Stimulated activated CD8-positive, alpha-beta memory T cell treated with anti-CD3 and anti-CD28 coated beads, Interleukin-4, amount 100 ng/mL, for 4 hours (primary cell): ENCODE measurements at places on chromosomes 2 and 18.

- DNase-seq, result no peak
Measured at GRCh38 chr18:67485655-67486054, 30.9 kb downstream of the DSEL start.

- DNase-seq, result no peak
Measured at GRCh38 chr2:60441800-60442199, 111.7 kb downstream of the BCL11A start.

DNA sequence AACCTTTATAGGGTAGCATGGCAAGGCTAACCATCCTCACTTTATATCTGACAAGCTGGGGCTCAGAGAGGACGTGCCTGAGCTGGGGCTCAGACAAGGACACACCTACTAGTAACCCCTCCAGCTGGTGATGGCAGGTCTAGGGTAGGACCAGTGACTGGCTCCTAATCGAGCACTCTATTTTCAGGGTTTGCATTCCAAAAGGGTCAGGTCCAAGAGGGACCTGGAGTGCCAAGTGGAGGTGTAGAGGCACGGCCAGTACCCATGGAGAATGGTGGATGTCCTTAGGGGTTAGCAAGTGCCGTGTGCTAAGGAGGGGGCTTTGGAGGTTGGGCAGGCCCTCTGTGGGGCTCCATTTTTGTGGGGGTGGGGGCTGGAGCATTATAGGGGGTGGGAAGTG, 1.2 kb upstream of the DES start:
- no peak for DNase-seq

DNA sequence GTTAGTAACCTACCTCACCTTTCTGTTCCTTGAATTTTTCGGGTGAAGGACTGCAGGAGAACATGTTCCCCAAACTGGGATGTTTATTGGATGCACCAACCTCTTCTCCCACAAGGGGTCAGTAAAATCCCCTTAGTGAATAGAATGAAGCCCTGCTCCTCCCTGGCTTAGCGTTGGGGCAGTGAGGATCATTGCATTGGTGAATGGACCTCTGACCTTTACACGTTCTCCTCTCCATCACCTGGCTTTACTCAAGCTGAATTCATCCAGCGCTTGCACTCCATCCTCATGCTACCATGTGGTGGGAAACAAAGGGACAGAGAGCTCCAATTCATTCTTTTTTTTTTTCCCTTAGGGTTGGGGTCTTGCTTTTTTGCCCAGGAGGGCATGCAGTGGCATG, 157.2 kb downstream of the MIB1 start:
- no peak for DNase-seq

DNA sequence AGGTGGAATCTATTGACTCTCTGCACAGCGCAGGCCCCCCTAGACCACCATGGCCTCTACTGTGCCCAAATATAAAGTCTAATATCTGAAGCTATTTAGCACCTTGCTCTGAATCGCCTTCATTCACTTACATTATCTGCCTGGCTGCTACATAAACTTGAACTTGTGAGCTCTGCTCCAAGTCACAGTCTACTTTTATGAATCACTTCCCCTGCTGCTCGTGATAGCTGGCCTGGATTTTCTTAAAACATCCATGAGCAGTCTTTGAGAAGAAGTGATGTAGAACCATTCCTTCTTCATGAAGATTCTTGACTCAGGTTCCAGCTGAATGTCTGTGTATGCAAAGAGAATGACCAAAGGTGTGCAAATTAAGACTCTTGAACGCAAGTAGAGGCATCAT, 359.5 kb downstream of the RND3 start:
- DNase-seq, result no peak

- no peak for DNase-seq
Measured at GRCh38 chr18:48889115-48889941, 61.4 kb downstream of the SMAD7 start.

DNA sequence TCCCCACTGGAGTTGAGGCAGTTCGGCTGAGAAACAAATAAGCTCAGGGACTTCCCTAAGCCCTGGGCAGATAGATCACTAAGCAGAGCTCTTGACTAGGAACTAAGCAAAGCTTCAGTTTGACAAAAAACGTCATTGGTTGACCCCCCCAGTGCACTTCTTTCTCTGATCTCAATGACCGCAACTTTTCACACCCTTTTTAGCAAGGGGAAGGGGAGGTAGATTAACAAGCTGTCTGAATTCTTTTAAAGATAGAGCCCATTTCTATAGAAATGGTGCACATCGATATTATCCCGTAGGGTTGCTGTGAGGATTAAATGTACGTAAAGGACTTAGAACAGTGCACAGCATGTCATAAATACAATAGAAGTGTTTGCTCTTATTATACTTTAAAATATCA, 42.5 kb downstream of the PIEZO2 start:
- no peak for DNase-seq

DNA sequence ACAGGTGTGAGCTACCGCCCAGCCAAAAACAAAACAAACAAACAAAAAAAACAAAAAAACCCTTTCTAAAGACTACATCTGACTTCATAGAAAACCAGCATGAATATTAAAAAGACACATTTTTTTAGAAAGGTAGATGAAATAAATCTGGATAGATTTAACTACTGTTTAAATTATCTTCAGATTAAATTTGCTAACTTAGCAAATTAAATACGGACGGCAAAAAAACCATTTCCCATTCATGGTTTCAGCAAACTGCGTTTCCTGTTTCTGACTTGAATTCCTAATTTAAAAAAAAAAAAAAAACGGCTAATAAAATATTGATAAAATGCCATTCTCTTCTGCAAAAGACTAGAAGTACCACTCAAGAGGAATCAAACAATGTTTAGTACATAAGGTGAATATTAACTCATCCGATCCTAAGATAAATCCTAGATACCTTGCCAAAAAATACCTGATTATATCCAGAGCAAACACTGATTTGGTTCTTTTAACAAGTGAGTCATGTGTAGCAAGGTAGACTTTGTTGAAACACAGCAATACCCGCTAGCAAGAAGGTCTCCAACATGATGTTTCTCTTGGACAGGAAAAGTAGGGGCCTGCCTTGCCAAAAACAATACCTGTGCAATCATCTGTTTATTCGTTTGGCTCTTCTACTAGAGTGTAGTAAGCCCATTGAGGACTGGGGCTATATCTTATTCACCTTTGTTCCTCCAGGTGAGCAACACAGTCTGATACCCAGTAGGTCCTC, 96.2 kb downstream of the BARD1 start:
- DNase-seq, result no peak

GRCh38 chr2:108949316-108950239, 39.4 kb downstream of the EDAR start:
- DNase-seq, result no peak

DNA sequence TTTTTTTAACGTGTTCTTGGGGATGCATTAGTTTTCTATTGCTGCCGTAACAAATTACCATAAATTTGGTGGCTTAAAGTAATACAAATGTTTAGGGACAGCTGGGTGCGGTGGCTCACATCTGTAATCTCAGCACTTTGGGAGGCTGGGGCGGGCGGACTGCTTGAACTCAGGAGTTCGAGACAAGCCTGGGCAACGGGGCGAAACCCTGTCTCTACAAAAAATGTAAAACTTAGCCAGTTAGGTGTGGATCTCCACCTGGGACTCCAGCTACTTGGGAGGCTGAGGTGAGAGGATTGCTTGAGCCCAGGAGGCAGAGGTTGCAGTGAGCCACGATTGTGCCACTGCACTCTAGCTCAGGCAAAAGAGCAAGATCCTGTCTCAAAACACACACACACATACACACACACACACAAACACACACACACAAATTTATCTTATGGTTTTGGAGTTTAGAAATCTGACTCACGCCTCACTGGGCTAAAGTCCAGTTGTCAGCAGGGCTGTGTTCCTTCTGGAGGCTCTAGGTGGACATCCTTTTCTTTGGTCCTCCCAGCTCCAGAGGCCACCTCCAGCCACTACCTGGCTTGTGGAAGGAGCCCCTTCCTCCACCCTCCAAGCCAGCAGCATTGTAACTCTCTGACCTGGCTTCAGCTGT, 76.1 kb downstream of the SEPTIN10 start:
- DNase-seq, result no peak

DNA sequence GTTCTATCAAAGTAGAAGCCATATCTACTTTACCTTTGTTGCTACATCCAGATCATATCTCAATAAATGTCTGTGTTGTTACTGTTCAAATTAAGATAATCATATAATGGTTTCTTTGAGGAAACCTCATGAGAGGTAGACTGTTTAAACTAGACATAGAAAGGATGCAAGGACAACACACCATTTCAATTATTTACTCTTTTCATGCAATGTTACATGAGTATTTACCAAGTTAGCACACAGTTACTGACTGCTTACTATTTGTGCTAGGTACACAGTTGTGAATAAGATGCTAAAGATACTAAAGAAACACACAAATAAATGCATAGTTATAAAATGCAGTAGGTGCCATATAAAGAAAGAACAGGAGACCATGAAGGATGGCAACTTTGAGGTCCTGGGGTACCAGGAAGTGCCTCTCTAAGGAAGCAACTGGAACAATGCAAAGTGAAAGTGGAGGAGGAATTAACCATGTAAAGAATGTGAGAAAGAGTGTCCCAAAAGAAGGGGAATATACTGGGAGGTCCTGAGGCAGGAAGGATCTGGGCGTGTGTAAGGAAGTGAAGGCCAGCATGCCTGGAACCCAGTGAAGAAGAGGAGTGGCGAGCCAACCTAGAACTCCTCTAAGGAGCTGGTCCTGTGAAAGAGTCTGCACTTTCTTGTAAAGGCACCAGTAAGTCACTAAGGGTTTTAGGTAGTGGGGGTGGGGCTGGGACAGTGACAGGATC, 39.4 kb downstream of the RBMS1 start:
- DNase-seq, result no peak

DNA sequence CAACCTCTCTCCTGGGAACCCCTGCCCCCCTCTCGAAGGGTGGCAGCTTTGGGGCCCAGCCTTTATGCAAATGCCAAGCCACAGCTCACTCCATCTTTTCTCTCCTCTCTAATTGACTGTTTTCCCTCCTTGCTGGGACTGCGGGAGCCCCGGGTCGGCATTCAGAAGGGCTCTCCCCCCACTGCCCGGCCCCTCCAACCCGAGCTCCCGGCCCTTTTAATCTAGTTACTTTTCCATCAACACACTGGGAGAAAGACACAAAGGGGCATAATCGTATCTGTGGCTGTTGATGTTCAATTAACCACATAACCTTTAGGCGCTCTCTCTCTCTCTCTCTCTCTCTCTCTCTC, 95.4 kb downstream of the INHBB start:
- DNase-seq, result no peak
